Heart right ventricle (tissue), 16 donors: ENCODE measurements at places on chromosomes 11 and 22.

- no peak for DNase-seq
Measured at GRCh38 chr11:35983981-35984380, 40.1 kb downstream of the LDLRAD3 start.

DNA sequence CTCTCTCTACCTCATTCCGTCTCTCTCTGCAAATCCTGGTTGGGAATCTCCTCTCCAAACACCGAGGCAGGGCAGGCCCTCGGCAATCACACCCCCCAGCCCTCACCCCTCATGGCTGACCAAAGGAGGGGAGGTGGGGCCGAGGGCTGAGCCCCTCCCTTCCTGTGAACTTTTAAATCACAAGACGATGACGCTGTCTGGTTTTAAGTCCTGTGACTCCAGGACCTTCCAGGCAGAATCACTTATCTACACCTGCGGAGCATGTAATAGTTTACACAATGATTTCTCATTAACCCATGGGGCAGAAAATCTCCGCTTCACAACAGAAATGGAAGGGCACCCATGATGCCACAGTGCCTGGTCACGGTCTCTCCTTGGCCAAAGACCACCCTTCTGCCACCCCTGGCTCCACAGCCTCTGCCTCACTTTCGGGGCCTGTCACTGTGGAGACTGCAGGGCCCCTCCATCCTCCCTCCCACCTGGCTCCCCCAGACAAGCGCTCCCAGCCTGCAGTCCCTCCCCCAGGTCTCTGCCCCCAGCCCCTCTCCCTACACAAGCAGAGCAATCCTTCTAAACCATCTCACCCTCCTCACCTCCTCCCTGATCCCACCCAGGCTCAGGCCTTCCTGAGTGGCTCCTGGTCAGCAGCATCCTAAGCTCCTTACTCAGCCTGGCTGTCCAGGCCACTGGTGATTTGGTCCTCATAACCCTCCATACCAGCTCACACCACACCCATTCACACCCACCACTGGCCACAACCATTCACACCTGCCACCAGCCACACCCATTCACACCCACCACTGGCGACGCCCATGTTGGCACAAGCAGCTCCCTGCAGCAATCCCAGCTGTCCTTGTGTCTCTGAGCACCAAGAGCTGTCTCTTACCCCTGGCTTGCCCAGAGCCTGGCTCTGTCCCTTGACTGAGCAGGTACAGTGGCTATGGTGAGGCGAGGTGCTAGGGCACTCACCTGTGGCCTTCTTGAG, 30.7 kb upstream of the ARFGAP3 start:
- DNase-seq: no peak

- DNase-seq: no peak
Measured at GRCh38 chr22:29253561-29254285, 14.1 kb downstream of the RHBDD3 start.

DNA sequence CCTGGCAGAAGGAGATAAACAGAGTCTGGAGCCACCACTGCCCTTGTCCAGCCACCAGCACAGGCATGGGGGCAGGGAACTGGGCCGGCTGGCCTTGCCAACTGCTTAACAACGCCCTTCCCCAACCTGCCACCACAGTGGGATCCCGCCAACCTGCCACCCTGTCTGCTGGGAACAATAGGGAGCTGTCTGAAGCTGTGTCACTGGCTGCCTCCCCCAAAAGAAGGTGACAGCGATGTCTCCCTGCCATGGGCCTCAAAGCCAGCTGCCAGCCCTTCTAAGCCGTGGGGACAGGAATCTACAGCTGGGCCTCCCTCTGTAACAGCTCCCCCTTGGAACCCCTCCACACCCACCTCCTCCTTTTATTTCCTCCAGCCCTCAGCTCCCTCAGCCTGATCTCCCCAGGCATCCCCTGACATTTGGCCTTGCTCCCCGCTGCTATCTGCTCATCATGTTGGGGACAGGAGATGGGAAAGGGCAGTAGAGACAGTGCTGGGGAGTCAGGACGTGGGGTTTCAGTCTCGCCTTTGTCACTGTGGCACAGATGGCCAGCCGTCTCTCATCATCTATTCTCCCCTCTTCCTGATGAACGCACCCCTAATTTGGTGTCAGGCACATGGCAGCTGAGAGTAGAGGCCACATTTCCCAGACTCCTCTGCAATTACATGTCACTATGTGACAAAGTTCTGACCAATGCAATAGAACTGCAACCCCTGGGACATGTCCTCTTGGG, 51.3 kb upstream of the PRDM11 start:
- peak; percentile 57 for DNase-seq

DNA sequence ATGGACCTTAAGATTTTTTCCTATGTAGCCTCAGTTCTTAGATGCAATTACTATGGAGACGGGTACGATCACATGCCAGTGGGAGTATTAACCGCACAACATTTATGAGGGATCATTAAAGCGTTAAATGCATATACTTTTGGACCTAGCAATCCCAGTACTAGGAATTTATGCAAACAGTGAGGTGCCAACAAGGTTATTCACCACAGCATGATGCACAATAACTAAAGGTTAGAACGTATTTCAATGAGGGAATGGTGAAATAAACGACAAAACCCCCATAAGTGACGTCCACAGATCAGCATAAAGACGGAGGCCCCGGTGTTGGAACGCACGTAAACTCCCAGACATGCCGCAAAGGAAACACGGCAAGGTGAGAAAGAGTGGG, 539 bp downstream of the SIRT3 start:
- DNase-seq: no peak

DNA sequence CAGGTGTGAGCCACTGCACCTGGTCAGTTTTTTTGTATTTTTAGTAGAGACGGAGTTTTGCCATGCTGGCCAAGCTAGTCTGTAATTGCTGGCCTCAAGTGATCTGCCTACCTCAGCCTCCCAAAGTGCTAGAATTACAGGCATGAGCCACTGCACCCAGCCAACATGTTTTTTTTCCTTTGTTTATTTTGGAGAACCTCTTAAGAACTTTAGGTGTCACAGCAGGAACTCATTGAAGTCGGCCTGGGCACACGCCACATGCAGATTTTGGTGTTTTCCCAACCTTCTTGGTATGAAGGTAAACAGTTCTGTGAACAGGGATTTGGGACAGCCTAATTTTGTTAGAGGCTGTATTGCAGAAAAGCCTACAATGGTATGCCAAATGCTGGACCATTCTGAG, 9.4 kb downstream of the DIXDC1 start:
- no peak for DNase-seq

DNA sequence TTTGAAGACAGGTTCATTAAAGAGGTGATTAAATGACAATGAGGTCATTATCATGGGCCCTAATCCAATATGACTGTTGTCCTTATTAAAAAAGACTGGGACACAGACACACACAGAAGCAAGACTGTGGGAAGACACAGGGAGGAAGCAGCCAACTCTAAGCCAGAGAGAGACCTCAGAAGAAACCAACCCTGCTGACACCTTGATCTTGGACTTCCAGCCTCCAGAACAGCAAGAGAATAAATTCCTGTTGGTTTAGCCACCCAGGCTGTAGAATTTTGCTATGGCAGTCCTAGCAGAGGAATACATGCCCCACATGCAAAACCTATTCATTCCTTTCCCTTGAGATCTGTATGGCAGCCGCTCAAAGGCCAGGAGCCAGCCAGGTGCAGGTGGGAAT, 35.6 kb upstream of the CACNG2 start:
- no peak for DNase-seq

- no peak for DNase-seq
Measured at GRCh38 chr11:65554057-65554818, 3.9 kb downstream of the LTBP3 start.

GRCh38 chr11:65297026-65297672, 17.5 kb upstream of the CDC42EP2 start:
- peak; percentile 42 for DNase-seq

- peak; percentile 15 for DNase-seq
Measured at GRCh38 chr11:34792814-34793258, 123.3 kb downstream of the APIP start.

GRCh38 chr11:8257003-8257664, 6.5 kb downstream of the LMO1 start:
- no peak for DNase-seq

GRCh38 chr22:26597026-26597425, 7.1 kb upstream of the TPST2 start:
- no peak for DNase-seq

DNA sequence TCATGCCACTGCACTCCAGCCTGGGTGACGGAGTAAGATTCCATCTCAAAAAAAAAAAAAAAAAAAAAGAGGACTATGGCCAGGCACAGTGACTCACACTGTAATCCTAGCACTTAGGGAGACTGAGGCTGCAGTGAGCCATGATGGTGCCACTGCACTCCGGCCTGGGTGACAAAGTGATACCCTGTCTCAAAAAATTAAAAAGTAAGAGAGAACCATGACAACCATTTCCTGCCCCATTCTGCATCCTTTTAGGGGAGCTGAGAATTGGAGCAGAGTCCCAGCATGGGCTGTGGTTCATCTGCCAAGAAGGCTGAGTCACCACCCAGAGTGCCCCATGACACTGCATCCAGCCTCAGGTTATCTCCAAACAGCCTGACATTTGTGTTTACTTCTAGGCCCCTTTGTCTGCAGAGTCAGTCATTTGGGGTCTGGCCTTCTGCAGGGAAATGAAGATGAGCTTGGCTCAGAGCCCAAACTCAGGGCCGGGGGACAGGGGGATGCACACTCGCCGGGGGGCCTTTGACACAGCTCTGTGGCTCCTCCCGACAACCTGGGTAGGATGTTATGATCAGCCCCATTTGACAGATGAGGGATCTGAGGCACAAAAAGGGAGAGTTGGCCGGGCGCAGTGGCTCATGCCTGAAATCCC, 4.7 kb downstream of the CSDC2 start:
- no peak for DNase-seq

DNA sequence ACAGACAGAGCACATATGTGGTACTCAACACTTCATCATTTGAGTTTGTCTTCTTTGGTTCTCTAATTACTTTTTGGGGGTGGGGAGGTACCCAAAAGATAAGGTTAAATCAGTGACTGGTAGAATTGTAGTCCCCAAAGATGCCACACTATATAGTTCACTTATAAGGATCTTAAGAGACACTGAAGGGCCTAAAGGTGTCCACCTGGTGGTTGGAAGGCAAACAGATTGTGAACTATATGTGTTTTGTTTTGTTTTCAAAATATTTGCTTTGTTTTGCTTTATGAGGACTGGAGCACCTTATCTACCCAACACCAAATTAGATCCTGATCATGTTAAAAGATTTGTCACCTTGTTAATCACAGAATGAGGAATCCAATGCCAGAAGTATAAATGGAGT, 136.1 kb downstream of the DCDC1 start:
- DNase-seq: no peak

DNA sequence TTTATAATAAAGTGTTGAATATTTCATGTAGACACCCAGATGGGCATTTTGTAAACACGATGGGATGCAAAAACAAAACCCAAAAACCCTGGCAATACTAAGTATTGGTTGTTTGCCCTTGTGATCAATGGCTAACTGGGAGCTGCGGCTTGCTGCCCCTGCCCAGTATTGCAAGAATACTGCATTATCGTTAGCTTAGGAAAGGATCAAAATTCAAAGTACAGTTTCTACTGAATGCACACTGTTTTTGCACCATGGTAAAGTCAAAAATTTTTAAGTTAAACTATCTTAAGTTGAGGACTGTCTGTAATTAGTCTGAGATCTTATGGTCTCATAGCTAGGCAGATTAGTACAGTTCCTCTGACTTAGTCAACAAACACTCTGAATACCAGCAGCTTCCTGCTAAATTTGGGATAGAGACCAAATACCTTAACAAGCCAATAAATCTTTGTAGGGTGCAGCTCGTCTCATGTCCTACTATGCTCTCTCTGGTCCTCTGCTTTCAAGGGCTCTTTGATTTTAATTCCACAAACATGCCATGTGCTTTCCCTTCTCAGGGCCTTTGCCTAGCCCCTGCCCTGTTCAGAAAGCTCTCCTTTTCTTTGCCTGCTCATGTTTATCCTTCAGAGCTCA, 4.0 kb downstream of the CCDC90B start:
- DNase-seq: no peak

GRCh38 chr22:41030891-41031290, 61.5 kb upstream of the EP300 start:
- no peak for DNase-seq

DNA sequence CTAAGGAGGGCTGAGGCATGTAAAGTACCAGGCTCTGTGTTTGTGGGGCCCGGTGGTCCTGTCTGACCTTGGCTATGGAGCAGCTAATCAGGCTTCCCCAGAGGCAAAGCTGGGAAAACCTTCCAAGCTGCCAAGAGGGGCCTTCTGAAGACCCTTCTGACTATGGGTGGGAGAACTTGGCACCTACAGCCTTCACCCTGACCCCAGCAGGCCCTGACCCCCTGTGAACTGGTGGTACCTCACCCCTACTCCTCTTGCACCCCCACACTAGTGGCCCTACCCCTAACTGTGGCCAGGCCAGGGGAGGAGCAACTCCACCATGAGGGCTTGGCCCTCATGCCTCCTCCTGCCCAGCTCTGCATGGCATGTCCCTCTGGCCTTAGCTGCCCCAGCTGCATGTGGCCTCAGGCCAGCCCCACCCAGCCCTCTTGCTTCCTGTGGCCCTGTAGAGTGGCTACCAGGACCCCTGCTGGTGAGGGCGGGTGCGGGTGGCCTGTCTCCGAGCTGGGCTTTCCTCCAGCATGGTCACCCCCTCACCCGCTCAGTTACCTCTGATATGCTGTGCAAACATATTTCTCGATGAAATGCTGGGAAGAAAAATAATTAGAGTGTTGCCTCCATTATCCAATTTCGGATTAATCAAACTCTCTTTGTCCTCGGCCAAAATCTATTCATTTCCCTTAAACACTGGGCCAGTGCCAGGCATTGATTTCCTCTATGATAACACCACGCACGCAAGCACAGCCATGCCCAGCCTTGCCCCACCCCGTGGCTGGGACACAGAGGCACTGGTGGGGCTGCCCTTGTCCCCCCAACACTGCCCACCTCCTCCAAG, 7.5 kb downstream of the GNAZ start:
- DNase-seq: no peak

DNA sequence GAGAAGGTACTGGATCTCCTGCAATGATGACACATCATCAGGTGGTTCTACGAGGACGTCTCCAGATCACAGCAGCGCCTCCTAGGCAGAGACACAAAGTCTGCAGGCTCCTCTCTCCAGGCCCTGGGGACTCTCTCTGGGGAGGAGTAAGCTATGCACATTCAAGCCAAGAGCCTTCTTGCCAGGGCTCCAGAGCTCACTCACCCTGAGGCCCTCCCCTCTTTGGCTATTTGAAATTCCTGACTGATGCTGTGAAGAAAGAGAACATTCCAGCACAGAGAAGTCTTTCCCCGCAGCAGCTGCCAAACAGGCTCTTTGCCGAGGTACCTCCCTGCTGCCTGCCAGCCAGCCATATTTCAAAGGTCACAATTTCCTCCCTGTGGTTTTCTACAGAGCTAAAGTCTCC, 204.9 kb downstream of the CSNK2A3 start:
- DNase-seq: peak; percentile 67

GRCh38 chr22:50016988-50017700, 4.6 kb upstream of the IL17REL start:
- no peak for DNase-seq

GRCh38 chr22:43053176-43053575, 36.0 kb downstream of the TTLL1 start:
- no peak for DNase-seq

DNA sequence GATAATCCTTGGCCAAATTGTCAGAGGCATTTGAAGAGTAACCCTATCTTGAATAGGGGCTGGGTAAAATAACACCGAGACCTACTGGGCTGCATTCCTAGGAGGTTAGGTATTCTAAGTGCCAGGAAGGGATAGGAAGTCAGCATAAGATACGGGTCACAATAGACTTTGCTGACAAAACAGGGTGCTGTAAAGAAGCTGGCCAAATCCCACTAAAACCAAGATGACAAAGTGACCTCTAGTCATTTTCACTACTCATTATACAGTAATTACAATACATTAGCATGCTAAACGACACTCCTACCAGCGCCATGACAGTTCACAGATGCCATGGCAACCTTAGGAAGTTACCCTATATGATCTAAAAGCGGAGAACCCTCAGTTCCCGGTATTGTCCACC, 964 bp upstream of the REXO2 start:
- DNase-seq: no peak
